Esophagus squamous epithelium (tissue), 5 donors: ENCODE measurements at places on chromosomes 16 and 17. TPM values are rescaled to one million over a fixed set of nuclear protein-coding genes. Genes with fewer than 3 reads are reported as not detected.

Gene SULT1A1
- total RNA-seq: 5.6 TPM

Gene TPSD1
- 0.91 TPM for total RNA-seq

Gene CCL1
- not detected for total RNA-seq

Gene NHLRC4
- total RNA-seq: 0.95 TPM

Gene GNAO1
- 0.50 TPM for total RNA-seq

Gene ARHGDIG
- total RNA-seq: not detected

Gene CNTROB
- total RNA-seq: 12.4 TPM
